ENCODE measurements at places on chromosomes 7 and 10. TPM values are rescaled to one million over a fixed set of nuclear protein-coding genes. Genes with fewer than 3 reads are reported as not detected.

PRKAR2B gene
- 1.2 TPM for total RNA-seq

TUBAL3 gene
- total RNA-seq: not detected

ACADSB gene
- total RNA-seq: 26.6 TPM

SNX10 gene
- 46.5 TPM for total RNA-seq

SAP25 gene
- 5.6 TPM for total RNA-seq

PNLIP gene
- total RNA-seq: not detected

All from activated CD8-positive, alpha-beta memory T cell treated with anti-CD3 and anti-CD28 coated beads for 36 hours (primary cell).